Effector memory CD4-positive, alpha-beta T cell (primary cell): ENCODE measurements at places on chromosomes 13 and 19.

DNA sequence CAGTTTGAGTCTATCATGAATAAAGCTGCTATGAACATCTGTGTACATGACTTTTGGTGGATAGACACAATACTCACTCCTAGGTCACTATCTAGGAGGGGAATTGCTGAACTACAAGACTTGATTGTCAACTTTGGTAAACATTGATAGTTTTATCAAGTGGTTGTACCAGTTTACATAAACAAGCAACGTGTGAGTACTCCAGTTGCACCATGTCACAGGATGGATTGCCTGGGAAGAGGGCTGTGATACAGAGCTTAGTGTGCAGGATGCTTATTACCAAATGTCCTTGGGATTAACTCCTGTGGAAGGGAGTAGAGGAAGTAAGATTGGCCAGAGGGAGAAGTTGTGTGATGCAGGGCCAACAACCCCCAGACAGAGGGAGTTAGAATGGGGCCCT is 37.7 kb downstream of the RAP2A start:
- no peak overlapping the region for H3K27ac ChIP-seq
- no peaks in the 10 kb centered on the region for H3K36me3 ChIP-seq
- no peaks in the 10 kb centered on the region for H3K27me3 ChIP-seq
- no peak overlapping the region for H3K4me3 ChIP-seq

DNA sequence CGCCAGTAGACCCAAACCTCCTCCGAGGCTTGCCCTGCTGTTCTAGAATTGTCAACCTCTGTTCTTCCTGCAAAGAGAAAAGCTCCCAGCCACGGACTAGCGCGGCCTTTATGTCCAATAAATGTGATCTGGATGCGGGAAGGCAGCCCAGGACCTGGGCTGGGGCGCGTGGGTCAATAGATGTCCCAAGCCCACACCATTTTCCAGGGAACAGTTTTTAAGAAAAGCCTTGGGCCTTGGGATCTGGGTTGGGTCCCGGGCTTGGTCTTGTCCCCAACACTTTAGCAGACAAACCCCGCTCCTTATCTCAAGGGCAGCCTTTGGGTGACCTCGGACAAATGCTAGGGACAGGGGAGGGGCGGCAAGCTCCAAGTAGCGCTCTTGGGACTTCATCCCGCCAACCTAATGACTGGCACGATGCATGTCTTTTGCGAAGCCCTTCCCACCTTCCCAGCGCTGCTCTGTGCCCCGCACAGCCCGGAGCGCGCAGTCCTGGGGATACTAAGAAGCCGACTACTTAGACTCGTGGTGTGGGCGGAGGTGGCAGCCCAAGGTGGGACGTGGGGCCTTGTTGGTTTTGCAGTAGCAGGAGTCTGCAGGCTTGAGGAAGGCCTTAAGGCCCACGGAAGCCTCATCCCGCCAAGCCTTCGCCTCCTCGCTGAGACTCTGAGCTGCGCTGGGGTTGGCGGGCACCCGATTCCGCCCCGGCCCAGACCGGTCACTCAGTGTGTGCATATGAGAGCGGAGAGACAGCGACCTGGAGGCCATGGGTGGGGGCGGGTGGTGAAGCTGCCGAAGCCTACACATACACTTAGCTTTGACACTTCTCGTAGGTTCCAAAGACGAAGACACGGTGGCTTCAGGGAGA is 10.8 kb downstream of the SOX21 start:
- H3K27me3 ChIP-seq, result peaks cover 40% of the 10 kb centered on the region
- no peaks in the 10 kb centered on the region for H3K4me1 ChIP-seq
- no peak for DNase-seq
- H3K4me3 ChIP-seq, result no peak overlapping the region
- H3K36me3 ChIP-seq, result no peaks in the 10 kb centered on the region
- no peak overlapping the region for H3K27ac ChIP-seq

DNA sequence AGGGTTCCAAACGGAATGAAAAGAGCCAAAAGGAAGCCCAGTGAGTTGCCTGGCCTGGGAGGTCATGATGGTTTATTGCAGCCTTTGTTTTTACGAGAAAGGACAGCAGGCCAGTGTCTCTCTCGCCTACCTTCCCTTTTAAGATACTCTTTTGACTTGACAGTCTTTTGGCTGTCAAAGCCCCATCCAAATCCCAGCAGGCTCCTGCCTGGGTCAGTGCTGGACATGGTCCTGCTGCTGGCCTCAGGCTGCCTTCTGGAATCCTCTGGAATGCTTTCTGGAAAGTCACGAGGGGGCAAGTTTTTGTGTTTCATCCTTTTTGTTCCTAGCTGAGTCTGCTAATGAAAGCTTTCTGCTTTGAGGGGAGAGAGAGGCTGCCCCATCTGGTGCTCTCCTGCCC is 444.8 kb downstream of the OLFM4 start:
- H3K4me3 ChIP-seq, result no peak overlapping the region
- H3K36me3 ChIP-seq, result no peaks in the 10 kb centered on the region
- no peak for DNase-seq
- no peaks in the 10 kb centered on the region for H3K27me3 ChIP-seq
- no peaks in the 10 kb centered on the region for H3K4me1 ChIP-seq
- H3K27ac ChIP-seq, result no peak overlapping the region

- H3K4me3 ChIP-seq, result no peak overlapping the region
- DNase-seq, result no peak
- no peak overlapping the region for H3K27ac ChIP-seq
- no peaks in the 10 kb centered on the region for H3K36me3 ChIP-seq
Measured at GRCh38 chr13:25210842-25211569, 38.9 kb upstream of the AMER2 start.

DNA sequence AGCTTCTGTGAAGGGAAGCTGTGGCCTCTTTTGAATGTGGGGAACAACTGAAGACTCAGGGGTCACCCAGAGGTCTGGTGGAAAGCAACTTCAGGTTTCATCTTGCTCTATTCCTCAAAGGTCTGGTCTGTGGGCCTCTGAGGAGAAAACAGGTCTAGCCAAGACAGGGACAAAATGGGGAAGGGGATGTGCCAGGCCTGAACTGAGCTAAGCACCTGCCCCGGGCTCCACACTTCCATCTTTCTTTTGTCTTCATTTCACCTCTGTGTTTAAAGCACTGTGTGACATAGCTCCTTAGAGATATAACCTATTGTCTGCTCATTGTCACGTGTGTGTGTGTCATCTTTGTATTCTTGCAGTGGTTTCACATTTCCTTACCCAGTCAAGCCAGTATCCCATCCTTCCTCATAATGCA is 19.9 kb upstream of the GDF15 start:
- no peak overlapping the region for H3K27ac ChIP-seq
- H3K4me3 ChIP-seq, result no peak overlapping the region
- no peaks in the 10 kb centered on the region for H3K27me3 ChIP-seq
- no peaks in the 10 kb centered on the region for H3K4me1 ChIP-seq
- H3K36me3 ChIP-seq, result peaks cover 15% of the 10 kb centered on the region
- DNase-seq, result no peak

GRCh38 chr19:2266183-2266993 is 10.2 kb upstream of the JSRP1 start:
- H3K27me3 ChIP-seq, result no peaks in the 10 kb centered on the region
- H3K36me3 ChIP-seq, result peaks cover 6% of the 10 kb centered on the region
- H3K27ac ChIP-seq, result no peak overlapping the region

DNA sequence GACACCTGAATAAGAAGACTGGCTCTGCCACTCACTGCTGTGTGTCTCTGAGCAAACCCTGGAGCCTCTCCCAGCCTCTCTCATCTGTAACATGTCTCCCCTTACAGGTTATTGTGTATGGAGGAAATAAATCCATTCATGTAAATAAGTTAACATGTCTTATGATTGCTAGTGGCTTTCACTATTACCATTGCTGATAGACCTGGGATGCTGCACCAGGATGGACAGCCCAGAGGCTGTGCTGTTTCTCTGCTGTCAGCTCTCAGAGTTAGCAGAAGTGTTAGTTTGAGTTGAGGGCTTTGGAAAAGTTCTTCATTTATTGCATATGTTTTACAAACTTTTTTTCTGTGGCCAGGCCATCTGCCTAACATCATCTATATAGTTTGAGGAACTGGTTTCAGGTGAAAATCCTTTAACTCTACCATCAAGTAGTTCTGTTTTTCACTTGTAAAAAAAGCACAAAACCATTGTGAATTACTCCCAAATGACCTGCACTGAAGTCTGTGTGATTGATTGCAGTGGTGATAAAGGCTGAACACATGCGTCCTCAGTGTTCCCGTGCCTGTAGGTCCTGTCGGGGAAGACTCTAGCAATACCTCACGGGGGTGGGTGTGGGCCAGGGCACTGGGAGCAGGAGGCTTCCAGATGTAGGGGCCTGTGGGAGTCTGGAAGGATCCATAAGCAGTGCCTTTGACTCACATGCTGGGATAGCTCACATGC is 24.6 kb downstream of the MPHOSPH8 start:
- no peaks in the 10 kb centered on the region for H3K27me3 ChIP-seq
- no peak overlapping the region for H3K27ac ChIP-seq
- no peaks in the 10 kb centered on the region for H3K4me1 ChIP-seq
- peaks cover 34% of the 10 kb centered on the region for H3K36me3 ChIP-seq
- DNase-seq, result no peak

GRCh38 chr19:19821366-19821951 is at the start of gene ZNF506:
Gene ZNF506 (minus strand): TSS chr19:19821750. CDS start chr19:19821603, 147 bp downstream.
- peaks cover 8% of the 10 kb centered on the region for H3K36me3 ChIP-seq
- H3K4me1 ChIP-seq, result peaks cover 18% of the 10 kb centered on the region
- H3K4me3 ChIP-seq, result peak within 1 kb of the TSS; percentile 65
- peak within 1 kb of the TSS; percentile 93 for H3K27ac ChIP-seq
- no peaks in the 10 kb centered on the region for H3K27me3 ChIP-seq

GRCh38 chr13:97921176-97921816 is 32.2 kb upstream of the IPO5 start:
- H3K4me3 ChIP-seq, result no peak overlapping the region
- H3K27me3 ChIP-seq, result no peaks in the 10 kb centered on the region
- no peaks in the 10 kb centered on the region for H3K36me3 ChIP-seq
- no peaks in the 10 kb centered on the region for H3K4me1 ChIP-seq

GRCh38 chr19:55490478-55491432 is 2.5 kb downstream of the SSC5D start:
- no peak overlapping the region for H3K27ac ChIP-seq
- no peaks in the 10 kb centered on the region for H3K27me3 ChIP-seq
- H3K4me3 ChIP-seq, result no peak overlapping the region
- DNase-seq, result no peak

DNA sequence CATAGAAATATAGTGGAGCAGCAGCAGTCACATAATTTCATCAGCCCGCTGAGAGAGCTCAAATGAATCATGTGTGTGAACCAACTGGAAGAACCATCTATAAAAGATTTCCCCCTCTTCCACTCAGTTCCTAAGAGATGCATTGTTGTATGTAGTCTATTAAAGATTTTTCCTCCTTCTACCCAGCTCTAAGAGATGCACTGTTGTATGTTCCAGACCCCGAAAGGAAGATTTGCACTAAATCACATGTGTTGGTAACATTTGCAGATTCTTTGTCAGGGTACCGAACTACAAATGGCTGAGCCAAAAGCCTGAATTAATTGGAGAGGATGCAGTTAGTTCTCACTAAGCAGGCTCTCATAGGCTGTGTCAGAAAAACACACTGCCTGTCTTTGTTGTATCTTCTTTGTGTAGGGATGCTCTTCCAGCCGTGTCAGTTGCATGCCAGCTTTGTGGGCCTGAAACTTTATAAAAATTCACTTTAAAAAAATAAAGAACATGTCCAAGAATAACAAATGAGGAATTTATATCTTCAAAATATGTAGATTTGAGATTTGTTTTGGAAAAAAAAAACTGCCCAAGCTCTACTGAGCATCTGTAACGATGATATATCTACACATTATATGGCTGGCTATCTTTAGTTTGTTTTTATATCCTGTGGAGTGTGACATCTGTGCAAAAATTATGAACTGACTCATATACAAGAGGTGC is 223.1 kb downstream of the MZT1 start:
- no peak overlapping the region for H3K27ac ChIP-seq
- no peak for DNase-seq
- H3K4me1 ChIP-seq, result no peaks in the 10 kb centered on the region
- no peak overlapping the region for H3K4me3 ChIP-seq
- H3K36me3 ChIP-seq, result no peaks in the 10 kb centered on the region
- H3K27me3 ChIP-seq, result no peaks in the 10 kb centered on the region

DNA sequence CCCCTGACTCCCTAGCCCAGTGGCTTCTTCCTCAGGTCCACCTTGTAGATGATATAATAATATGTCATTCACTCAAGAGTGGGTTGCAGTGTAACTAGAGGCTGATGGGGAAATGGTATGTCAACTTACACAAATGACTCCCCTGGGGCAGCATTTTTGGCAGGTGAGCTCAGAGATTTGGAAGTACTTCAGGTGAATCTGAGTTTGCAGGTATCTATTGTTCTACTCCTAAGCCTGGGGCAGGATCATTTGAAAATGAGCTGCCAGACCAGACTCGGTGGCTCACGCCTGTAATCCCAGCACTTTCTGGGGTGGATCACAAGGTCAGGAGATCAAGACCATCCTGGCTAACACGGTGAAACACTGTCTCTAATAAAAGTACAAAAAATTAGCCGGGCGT is 11.6 kb upstream of the CNMD start:
- no peaks in the 10 kb centered on the region for H3K4me1 ChIP-seq
- no peak overlapping the region for H3K27ac ChIP-seq
- no peaks in the 10 kb centered on the region for H3K36me3 ChIP-seq

- no peak overlapping the region for H3K4me3 ChIP-seq
- no peak for DNase-seq
- H3K4me1 ChIP-seq, result no peaks in the 10 kb centered on the region
Measured at GRCh38 chr19:13381827-13382632, 124.2 kb downstream of the CACNA1A start.

GRCh38 chr19:49499030-49499670 is 2.9 kb downstream of the RPS11 start:
- peaks cover 34% of the 10 kb centered on the region for H3K4me1 ChIP-seq
- peak overlapping the region; percentile 97 for H3K27ac ChIP-seq
- no peaks in the 10 kb centered on the region for H3K27me3 ChIP-seq
- peak overlapping the region; percentile 92 for H3K4me3 ChIP-seq
- peak; percentile 23 for DNase-seq

- no peaks in the 10 kb centered on the region for H3K4me1 ChIP-seq
- H3K27me3 ChIP-seq, result no peaks in the 10 kb centered on the region
- H3K36me3 ChIP-seq, result no peaks in the 10 kb centered on the region
- DNase-seq, result no peak
- no peak overlapping the region for H3K27ac ChIP-seq
- no peak overlapping the region for H3K4me3 ChIP-seq
Measured at GRCh38 chr13:105611424-105611823, 924.0 kb downstream of the EFNB2 start.

DNA sequence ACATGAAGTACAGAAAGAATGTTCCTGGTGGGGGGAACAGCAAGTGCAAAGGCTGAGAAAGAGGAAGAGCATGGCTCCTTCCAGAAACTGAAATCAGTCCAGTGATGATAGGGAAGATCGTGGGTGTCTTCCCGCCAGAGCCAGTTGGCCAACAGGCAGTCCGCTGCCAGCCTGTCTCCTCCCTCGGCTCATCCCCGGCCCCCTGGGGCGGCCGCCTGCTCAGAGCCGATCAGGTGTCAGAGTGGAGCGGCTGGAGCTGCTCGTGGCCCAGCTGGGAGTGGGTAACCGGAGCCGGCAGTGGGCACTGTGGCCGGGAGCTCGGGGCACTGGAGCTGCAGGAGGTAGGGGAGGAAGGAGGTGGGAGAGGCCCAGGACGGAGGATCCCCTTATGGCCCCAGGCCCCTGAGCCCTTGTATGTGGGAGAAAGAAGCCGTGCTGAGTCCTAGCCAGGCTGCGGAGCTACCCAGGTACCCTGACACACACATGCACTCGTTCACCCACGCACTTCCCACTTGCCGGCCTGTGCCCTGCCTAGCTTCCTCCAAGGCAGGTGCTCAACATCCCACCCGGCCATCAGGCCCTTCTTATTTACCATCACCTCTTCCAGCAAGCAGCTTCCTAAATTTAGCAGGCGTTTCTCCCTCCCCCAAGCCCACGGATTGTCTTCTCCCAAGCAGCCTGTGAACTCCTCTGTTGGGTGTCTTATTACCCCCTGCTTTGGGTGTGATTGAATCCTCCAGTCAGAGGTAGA is 1.7 kb downstream of the ANKRD24 start:
- peaks cover 3% of the 10 kb centered on the region for H3K36me3 ChIP-seq
- no peaks in the 10 kb centered on the region for H3K27me3 ChIP-seq
- DNase-seq, result no peak
- H3K27ac ChIP-seq, result no peak overlapping the region
- H3K4me1 ChIP-seq, result peaks cover 21% of the 10 kb centered on the region
